ENCODE measurements at places on chromosomes 7 and 10. TPM values are rescaled to one million over a fixed set of nuclear protein-coding genes. Genes with fewer than 3 reads are reported as not detected.
A peak's percentile ranks its signal among the peaks of the same experiment; 100 is the strongest.

- no peak for DNase-seq
Observed at GRCh38 chr10:26960308-26960707, 99.5 kb upstream of the ABI1 start.

GRCh38 chr10:109831846-109832245 is 91.5 kb downstream of the XPNPEP1 start:
- no peak for DNase-seq

DNA sequence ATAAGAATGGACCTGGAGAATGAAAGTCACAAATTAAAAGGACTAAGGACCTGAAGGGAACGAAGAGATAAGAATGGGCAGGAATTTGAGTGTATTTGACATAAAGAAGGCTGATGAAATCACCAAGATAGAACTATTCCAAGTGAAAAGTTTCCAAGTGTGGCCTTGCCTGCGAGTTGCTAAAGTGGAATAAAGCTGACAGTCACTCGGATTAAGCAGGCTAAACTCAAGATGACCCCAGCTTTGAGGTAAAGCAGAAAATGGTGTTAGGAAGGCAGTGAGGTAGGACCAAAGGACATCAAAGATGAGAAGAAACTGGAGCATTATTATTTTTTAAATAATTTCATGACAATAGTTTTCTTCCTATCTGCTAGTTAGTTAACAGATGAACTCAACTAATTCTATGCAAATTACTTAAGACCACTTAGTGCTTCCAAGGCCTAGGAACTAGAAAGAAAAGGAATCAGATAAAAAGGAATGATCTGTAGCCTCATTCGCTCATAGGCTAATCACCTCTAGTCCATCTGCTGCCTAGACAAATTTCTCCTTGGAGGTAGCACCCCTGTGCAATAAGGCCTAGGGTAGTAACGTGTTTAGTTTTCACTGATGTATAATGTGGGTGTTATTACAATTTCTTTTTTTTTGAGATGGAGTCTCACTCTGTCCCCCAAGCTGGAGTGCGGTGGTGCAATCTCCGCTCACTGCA is 34.5 kb downstream of the EZH2 start:
- DNase-seq: no peak

DNA sequence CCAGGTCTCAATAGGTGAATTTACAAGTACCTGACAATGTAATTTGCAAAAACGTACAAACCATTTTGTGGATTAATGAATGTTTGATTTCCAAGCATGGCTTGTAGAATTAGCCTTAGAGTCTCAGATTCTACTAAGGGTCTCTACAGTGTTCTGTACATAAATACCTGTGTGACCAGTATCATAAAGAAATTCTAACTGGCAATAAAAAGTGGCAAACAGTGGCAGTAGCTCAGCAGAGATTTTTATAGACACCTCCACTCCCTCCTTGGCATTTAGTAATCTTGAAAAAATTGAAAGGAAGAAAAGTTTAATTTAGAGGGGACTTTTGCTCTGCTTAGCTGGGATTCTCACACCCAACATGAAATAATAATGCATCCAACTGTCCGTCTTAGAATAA is 220.8 kb downstream of the POU6F2 start:
- DNase-seq: no peak

DNA sequence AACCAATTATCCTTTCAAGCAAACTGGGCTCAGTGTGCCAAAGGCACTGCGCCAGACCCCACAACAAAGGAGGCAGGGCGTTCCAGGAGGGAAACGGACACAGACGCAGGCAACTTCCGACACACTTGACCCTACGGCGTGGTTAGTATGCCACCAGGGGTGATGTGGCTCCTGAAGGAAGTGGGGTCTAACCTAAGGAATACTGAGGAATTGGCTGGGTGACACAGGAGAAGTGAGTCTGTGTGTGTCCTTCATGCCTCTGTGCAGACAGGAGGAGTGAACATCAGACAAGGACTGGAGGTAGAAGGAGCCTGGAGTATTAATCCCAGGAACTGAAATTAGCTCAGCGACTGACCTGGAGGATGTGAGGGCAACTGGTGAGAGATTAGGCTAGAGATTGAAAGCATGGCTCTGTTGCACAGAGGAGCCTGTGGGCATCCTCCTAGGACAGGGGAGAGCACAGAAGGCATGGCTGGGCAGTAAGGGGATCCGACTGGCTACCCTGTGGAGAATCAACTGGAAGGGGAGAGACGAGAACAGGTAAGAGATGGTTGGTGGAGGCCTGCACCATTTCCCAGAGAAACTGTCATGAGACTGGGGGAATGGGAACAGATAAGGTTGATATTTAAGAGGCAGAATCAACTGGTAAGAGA is 27.8 kb downstream of the GSDME start:
- no peak for DNase-seq

GRCh38 chr10:17576768-17577167 is 40.4 kb downstream of the HACD1 start:
- no peak for DNase-seq

- DNase-seq: no peak
Observed at GRCh38 chr10:30967650-30968410, 63.8 kb downstream of the ZNF438 start.

DNA sequence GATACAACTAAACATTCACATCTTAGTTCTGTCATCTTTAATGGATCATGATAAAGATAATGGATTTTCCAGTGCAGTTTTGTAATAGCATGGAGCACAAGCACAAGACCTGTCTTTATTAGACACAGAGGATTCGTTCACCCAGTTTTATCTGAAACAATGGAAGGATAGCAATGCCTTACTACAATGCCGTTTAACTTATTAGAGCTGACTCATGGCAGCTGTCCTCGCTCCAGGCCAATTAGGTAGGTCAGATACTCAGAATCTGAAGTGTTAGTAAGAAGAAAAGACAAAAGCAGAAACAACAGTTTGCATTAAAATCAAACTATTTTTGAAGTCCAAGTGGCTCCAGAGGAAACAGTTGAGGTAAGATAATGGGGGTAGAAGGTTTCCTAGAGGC is 12.8 kb downstream of the OR13A1 start:
- no peak for DNase-seq

GRCh38 chr10:117241541-117242462 is 888 bp downstream of the SLC18A2 start:
- no peak for DNase-seq

DNA sequence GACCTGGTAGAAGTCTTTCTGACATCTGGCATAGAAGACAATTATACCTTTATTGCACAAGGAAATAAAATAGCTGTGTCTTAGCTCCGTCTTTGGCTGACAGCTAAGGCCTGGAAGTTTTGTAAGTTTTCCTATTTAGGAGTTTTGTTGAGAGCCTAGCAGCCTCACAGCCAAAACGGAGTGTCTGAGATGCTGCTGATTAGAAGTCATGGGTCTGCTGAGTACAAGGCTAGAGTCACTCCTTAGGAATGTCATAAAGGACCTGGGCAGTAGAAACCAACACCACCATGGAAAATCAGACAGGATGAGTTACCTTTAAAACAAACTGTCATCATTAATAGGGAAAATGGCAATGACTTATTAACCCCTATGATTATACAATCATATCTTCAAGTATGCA is 442.5 kb downstream of the KCNMA1 start:
- DNase-seq: no peak

DNA sequence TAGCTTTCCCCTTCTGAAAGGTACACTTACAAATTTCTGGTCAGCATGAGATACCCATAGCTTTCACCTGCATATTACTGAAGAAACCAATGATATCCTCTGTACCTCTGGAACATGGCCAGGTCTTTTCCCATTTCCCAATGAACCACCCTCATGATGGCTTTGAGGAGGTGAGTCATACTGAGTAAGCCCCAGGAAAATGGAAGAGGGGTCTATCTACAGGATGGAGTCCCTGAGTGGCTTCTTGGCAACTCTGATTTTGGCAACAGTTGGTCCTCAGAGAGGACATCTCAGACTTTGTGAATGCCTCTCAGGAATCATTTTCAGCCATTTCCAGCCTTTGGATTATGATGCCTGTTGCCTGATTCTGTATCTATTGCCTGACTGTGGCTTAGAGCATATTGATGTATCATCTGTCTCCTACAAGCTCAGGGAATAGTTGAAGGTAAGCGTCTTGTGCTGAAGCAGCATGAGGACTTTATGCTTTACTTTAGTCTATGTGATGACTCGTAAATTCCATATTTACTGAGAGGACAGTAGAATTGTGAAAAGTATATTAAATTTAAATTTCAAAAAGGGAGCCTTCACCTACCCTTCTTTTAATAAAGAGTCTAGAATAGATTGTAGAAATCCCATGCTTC is 84.7 kb upstream of the DKK1 start:
- DNase-seq: no peak

DNA sequence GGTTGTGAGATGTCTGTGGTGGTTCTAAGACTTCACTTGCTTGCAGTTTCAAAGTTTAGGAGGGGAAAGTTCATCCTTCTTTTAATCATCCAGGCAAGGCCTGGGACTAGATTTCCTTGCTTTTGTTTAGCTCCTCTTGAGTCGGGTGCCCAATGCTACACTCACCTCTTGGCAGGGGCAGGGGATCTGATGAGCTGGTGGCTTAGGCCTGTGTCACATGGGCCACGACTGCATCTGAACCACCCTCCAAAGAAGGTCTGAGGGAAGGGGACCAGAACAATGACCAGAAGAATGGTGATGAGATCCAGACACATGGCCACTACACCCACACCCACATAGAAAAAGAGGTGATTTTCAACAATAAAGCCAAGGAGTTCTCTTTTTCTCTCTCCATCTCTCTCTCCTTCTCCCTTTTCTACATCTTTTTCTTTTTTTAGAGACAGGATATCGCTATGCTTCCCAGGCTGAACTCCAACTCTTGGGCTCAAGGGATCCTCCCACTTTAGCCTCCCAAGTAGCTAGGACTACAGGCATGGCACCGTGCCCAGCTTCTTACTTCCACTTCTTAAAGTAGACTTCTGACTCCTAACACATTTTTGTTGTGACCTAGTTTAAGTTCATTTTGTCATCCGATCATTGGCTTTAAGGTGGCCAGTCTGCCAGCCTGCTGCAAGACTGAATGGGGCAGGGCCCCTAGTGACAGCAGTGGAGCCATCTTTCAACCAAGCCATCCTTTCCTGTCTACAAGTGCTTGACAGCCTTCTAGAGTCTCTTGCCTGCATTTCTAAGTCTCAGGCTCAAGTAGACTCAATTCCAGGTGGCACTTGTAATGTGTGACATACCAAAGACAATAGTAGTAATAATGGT is 350.9 kb downstream of the RNLS start:
- peak; percentile 1 for DNase-seq

- DNase-seq: peak; percentile 61
Observed at GRCh38 chr10:96509017-96509641, 4.6 kb downstream of the TLL2 start.

DNA sequence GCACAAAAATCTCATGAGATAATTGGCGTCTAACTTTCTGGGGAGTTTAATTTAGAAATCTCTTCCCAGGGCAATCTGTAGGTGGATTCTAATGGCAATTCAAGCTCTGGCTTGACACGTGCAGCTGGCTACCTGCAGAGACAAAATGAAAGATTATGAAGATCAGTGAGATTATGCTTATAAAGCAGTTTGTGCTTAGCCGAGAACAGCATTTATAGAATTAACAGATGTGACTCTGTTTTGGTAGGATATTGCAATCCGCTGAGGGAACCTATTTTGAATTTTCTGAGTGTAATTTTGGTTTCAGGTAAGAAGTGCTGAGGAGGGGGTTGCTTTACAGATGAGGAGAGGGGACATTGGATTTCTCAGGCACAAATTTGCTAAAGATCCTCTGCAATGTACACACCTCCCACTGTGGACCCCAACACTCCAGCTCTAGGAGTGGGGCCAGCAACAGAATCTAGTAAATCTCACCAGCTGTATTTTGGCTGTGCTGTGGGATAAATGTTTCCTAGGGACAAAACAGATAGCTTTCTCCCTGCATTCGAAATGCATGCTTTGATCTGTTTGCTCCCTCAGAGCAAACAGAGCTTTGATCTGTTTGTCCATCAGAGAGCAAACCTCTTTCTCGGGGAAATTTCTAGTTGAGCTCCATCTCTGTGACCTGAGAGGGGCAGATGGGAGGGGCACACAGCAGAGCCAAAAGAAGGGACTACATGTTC is 7.4 kb downstream of the GJD4 start:
- DNase-seq: no peak

- DNase-seq: peak; percentile 23
Observed at GRCh38 chr7:70325509-70326101, 727.3 kb downstream of the AUTS2 start.

GRCh38 chr10:91582153-91582554 is 50.7 kb downstream of the PPP1R3C start:
- no peak for DNase-seq

The SHTN1 gene
- 40.6 TPM for total RNA-seq

The PPP1R17 gene
- total RNA-seq: not detected

The OR2A42 gene
- 0.37 TPM for total RNA-seq

The RSPH10B gene
- 0.41 TPM for total RNA-seq

The IFRD1 gene
- total RNA-seq: 76.9 TPM
